ENCODE measurements at places on chromosomes 1 and 21. TPM values are rescaled to one million over a fixed set of nuclear protein-coding genes. Genes with fewer than 3 reads are reported as not detected.

The CLDN8 gene
- total RNA-seq, result not detected

- peak overlapping the region; percentile 68 for H3K4me3 ChIP-seq
- H3K27ac ChIP-seq, result no peak overlapping the region
- peaks cover 4% of the 10 kb centered on the region for H3K27me3 ChIP-seq
- H3K36me3 ChIP-seq, result no peaks in the 10 kb centered on the region
Measured at GRCh38 chr1:39900662-39901463, 854 bp downstream of the MYCL start.

GRCh38 chr1:187408212-187409004, 579.7 kb downstream of the PLA2G4A start:
- H3K4me3 ChIP-seq, result no peak overlapping the region
- no peaks in the 10 kb centered on the region for H3K4me1 ChIP-seq
- no peaks in the 10 kb centered on the region for H3K27me3 ChIP-seq
- no peak overlapping the region for H3K27ac ChIP-seq
- no peaks in the 10 kb centered on the region for H3K36me3 ChIP-seq

The NPL gene
- total RNA-seq, result 7.2 TPM

The BACH1 gene
- total RNA-seq, result 52.3 TPM
